ENCODE measurements at places on chromosomes 12 and 14. TPM values are rescaled to one million over a fixed set of nuclear protein-coding genes. Genes with fewer than 3 reads are reported as not detected.

DNA sequence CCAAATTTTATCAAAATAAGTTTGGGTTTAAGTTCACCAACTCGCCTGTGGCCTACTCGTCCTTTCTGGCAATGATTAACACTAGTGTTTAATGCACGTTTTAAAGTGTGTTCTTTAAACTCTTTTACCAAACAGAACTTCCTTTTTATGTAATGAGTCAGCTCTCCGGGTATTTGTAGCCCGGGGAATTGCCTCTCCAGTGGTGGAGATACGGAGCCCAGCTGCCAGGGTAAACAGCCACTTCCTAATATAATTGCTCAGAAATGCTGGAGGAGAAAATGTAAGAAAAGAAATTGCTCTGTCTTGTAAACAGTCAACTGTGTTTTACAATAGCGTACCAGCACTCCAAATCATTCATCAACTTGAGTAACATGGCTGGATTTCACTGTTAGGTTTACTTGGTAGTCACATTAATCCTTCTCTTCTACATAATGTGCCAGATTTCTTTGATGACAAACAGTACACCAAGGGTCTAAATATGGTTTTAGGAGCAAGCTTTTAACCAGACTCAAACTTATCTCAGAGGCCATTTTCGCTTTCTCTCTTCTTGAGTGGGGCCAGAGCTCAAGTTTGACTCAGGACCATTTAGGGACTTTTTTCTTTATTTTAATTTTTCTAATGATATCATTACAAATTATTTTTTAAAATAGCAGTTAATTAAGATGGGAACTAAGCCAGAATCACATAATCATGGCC, 101.2 kb upstream of the SLC38A2 start:
- H3K27me3 ChIP-seq, result no peaks in the 10 kb centered on the region
- H3K27ac ChIP-seq, result peak overlapping the region; percentile 64
- peaks cover 3% of the 10 kb centered on the region for H3K36me3 ChIP-seq
- H3K4me1 ChIP-seq, result peaks cover 49% of the 10 kb centered on the region
- DNase-seq, result peak; percentile 56

- no peak overlapping the region for H3K27ac ChIP-seq
- DNase-seq, result peak; percentile 4
- H3K4me1 ChIP-seq, result peaks cover 11% of the 10 kb centered on the region
Observed at GRCh38 chr12:97275728-97276590, 186.6 kb upstream of the RMST start.

KRT2 gene
- not detected for total RNA-seq

DNA sequence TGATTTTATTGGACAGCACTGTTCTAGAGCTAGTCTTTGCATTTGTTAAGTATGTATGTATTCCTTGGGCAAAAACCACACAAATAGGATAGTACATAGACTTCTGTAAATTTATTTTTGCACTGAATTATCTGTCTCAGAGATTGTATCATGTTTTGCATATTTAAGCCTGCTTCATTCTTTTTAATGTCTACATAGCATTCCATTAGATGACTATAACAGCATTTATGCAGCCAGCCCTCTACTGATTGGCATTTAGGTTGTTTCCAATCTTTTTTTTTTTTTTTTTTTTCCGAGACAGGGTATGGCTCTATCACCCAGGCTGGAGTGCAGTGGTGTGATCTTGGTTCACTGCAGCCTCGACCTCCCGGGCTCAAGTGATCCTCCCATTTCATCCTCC, 34.5 kb downstream of the SYNDIG1L start:
- no peaks in the 10 kb centered on the region for H3K4me1 ChIP-seq
- DNase-seq, result no peak
- no peak overlapping the region for H3K4me3 ChIP-seq
- peaks cover 97% of the 10 kb centered on the region for H3K27me3 ChIP-seq
- no peaks in the 10 kb centered on the region for H3K36me3 ChIP-seq

PUS7L gene
- total RNA-seq, result 10.2 TPM

- H3K27ac ChIP-seq, result no peak overlapping the region
- peaks cover 22% of the 10 kb centered on the region for H3K4me1 ChIP-seq
- H3K4me3 ChIP-seq, result no peak overlapping the region
- no peaks in the 10 kb centered on the region for H3K27me3 ChIP-seq
- H3K36me3 ChIP-seq, result peaks cover 7% of the 10 kb centered on the region
Observed at GRCh38 chr12:89176676-89177075, 175.6 kb downstream of the DUSP6 start.

DNA sequence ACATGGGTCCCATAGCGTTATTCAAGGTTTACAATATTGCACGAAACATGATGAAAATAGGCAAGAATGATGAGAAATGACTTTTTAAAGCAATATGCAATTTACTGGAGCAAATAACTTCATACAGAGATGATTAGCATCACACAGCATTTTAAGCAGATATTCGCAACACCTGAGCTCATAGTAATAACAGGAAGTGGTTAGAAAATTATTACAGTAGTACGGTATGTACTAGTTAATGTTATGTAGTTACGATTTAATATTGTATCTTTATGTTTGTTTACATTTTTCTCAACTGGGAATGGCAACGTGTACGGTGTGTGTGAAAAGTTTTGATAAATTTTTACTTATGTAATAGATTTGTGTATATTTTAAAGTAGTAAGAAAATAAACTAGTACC, 102.6 kb downstream of the OSBPL8 start:
- no peaks in the 10 kb centered on the region for H3K36me3 ChIP-seq
- peak overlapping the region; percentile 22 for H3K4me3 ChIP-seq
- H3K4me1 ChIP-seq, result peaks cover 23% of the 10 kb centered on the region
- peak overlapping the region; percentile 83 for H3K27ac ChIP-seq
- no peaks in the 10 kb centered on the region for H3K27me3 ChIP-seq

DNA sequence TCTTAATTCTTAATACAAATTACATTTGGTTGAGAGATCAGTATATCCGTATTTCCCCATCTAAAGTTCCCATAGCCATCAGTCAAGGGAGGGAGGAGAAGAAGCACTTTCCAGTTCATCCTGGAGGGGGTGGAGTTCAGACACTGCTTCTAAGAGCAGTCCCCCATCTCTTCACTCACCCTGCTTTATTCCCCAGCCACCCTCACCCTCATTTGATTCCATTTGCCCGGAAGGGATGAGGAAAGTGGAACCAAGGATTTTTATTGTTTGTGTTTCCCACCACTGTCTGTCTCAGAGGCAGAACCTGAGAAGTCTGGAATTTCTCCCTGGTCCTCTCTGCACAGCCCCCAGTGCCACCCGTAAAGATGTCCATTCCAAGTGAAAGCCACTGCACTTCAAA, 134.2 kb upstream of the HIF1A start:
- peaks cover 42% of the 10 kb centered on the region for H3K36me3 ChIP-seq
- H3K4me1 ChIP-seq, result peaks cover 67% of the 10 kb centered on the region
- peak overlapping the region; percentile 99 for H3K27ac ChIP-seq
- DNase-seq, result no peak

DNA sequence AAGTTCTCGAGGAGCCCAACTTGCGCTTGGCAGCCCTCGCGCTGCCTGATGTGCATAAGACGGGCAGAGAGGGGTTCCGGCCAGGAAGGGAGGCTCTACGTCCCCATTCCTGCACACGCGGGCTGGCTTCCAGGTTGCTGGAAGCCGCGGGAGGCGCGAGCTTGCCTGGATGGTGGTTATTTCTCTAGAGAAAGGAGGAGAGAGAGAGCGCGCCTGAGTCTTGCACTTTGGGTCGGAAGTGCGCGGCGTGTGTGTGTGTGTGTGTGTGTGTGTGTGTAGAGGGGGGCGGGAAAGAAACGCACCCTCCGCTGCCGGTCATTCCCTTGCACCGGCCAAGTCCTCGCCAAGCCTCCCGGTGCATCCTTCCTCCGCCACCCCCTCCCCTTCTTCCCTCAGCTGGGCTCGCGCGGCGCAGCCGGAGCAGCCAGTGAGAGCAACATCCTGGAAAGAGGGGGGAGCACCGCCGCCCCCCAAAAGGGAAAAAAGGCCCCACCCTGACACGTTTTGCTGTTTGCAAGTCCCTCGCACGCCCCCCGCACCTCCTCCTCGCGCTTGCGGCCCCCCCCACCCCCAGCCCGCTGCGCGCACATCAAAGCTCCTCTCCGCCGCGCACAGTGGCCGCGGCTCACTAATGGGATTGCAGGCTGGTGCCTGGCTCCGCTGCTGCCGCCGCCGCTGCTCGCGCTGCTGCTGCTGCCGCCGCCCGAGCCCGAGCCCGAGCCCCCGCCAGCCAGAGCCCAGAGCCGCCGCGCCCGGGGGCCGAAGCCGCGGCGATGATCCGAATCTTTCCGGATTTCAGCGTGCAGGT, 4.4 kb upstream of the NPAS3 start:
- H3K4me3 ChIP-seq, result peak overlapping the region; percentile 72
- peak; percentile 12 for DNase-seq
- peaks cover 86% of the 10 kb centered on the region for H3K27me3 ChIP-seq
- no peak overlapping the region for H3K27ac ChIP-seq
